ENCODE measurements at places on chromosomes 1 and 21.

DNA sequence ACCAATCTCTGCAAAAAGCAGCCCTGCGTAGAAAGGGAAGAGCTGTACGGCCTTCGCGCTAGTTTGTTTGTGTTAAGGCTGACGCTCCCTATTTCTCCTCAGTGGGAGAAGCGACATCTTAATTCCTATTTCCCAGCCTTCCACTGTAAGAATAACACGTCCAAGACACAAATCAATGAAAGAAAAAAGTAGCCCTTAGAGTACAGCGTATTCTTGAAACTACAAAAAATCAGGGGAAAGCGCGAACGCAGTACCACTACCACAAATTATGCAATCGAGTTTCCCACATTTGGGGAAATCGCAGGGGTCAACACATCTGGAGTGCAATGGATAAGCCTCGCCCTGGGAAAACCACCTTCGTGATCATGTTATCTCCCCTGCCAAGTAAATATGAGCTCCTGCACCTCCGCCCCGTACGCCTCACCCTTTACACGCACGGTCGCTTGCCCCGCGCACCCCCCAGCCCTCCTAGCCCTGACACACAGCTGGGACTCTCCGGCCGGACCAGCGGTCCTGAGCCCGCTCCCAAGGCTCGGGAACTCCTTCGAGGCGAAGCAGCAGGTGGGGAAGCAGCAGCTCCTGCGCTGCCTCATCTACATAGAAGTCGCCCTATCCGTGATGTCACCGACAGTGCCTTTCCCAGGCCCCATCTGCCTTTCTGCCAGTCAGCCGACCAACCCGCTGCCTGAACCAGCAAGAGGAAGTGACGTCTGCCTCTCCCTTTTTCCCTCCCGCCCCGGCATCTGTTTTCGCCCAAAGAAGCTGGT, 94.7 kb downstream of the PPIAL4G start:
- DNase-seq, result peak; percentile 78

- DNase-seq, result no peak
These were observed 37.9 kb downstream of the PIGM start for GRCh38 chr1:159993911-159994310.

DNA sequence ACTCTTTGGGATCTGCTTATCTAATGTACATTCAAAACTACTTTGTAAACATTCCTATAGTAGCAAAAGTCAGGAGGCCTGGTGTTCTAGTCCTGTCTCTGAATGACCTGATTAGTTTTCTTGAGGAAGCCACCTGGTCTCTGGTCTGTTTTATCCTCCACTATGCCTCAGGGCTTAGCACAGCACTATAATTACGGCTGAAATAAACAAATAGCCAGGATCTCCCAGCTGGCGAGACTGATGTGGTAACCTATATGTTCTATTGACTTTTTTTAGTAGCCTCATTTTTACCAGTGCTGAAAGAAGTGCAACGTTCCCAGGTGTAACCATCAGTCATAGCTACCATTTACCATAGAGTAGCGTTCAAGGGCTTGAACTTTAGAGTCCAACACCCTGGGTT, 24.2 kb upstream of the RPL11 start:
- no peak for DNase-seq

DNA sequence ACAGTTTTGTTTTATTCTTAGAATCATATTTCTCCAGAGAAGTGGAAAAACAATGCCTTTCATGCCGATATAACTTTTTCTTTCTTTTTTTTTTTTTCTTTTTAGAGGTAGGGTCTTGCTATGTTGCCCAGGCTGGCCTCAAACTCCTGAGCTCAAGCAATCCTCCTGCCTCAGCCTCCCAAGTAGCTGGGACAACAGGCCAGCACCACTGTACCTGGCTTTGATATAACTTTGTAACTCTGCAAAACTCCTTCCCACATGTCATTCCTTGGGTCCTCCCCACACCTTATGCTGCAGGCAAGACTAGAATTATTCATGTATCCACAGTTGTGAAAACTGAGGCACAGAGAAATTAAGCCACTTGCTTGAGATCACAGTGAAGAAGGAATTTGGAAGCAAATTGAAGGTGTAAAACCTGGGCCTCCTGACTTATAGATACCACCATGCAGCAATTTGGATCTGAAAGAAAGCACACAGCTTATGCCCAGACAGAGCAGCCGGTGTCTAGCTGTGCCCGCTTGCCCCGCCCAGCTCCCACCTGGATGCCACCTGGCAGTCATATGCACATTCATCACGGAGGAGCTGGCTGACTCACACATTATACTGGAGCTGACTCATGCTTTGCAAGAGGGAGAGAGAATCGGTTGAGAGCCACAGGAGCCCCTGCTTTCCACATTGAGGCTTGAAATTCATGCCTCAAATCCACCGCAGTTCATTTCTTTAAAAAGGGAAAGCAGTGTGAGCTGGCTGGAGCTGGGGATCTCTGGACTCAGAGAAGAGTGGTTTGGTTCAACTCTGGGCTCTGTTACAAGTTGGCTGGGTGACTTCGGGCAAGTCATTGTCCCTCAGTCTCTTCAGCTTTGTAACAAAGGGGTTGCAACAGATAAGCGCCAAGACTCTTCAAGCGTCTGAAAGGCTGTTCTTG, 8.3 kb upstream of the SLC2A1 start:
- no peak for DNase-seq

- no peak for DNase-seq
These were observed 55.8 kb downstream of the VPS13D start for GRCh38 chr1:12285496-12286143.

GRCh38 chr21:28769683-28770082, 223.0 kb downstream of the LTN1 start:
- no peak for DNase-seq

DNA sequence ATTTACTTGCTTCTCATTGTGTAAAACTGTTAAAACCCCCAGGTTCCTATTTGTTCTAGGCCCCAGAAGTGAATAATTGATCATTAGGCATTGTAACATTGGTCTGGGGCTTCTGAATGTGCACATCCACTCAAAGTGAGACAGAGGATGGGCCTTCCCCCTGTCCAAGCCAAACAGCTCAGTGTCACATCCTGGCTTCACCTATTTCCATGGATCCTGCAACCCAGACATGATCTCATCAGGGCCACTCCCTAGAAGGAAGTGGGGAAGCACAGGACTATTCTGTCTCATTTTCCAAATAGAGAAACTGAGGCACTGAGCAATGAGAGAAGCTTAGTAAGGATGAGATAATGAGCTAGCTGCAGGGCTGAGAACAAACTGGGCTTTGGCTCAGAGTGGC, 47.4 kb upstream of the TSPAN2 start:
- no peak for DNase-seq

- no peak for DNase-seq
These were observed 416.6 kb downstream of the RWDD3 start for GRCh38 chr1:95650631-95651030.

GRCh38 chr1:166113630-166114029, 53.2 kb downstream of the FAM78B start:
- DNase-seq, result no peak
